ENCODE measurements at places on chromosomes 1 and 21.

DNA sequence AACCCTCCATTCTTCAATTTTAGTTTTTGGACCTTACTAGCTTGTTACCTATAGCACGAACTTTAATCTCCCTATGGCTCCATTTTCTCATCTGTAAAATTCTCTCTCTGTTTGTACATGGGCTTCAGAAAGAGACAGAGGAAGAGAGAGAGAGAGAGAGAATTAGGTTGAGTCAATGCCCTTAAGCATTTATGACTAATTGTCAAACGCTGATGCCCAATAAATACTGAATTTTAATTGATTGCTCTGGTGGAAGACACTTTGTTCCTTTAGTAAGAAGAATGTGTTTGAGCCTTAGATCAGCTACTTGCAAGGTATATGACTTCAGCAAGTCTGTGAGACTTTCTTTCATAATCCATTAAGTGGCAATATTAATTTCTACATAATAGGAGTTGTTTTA lies 743.1 kb upstream of the ADGRL4 start:
- H3K36me3 ChIP-seq, result no peaks in the 10 kb centered on the region
- no peaks in the 10 kb centered on the region for H3K27me3 ChIP-seq
- H3K27ac ChIP-seq, result no peak overlapping the region
- DNase-seq, result no peak

DNA sequence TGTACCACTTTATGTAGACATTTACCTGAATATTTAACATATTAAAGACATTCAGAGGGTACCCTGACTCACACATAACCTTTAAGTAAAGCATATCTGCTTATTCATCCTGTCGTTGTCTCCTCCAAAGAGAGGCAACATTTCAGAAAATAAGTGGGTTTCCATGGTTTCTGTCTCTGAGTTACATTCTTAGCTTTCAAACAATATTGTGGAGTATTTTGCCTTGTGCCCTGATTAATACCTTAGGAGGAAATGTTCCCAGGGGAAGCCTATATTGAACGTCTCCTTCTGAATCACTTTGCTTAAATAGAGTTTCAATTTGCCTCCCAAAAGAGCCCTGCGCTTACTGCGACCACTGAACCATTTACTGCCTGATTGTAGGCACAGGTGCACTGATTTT lies 26.1 kb downstream of the PALMD start:
- H3K27me3 ChIP-seq, result no peaks in the 10 kb centered on the region
- no peaks in the 10 kb centered on the region for H3K36me3 ChIP-seq
- no peaks in the 10 kb centered on the region for H3K4me1 ChIP-seq
- no peak overlapping the region for H3K27ac ChIP-seq

DNA sequence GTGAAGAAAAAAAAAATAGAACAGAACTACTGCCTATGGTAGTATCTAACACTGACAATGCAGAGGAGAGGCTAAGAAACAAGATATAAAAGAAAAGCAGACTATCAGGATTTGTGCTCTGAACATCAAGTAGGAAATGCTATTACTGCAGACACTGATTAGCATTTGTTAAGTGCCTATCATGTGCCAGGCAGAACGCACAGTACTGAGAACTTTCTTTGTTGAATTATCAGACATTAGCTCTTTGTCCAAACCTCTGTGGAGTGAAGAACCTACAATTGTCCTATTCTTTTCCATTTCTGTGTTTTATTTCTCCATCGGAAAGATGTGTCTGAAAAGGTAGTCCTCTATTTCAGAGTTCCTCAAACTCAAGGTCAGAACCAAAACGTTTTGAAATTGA lies 30.5 kb upstream of the DISP1 start:
- H3K36me3 ChIP-seq, result no peaks in the 10 kb centered on the region
- H3K27ac ChIP-seq, result no peak overlapping the region
- no peak for DNase-seq
- H3K4me3 ChIP-seq, result no peak overlapping the region
- H3K4me1 ChIP-seq, result no peaks in the 10 kb centered on the region
- H3K27me3 ChIP-seq, result no peaks in the 10 kb centered on the region

GRCh38 chr21:36882776-36883175 lies 83.7 kb downstream of the HLCS start:
- no peaks in the 10 kb centered on the region for H3K36me3 ChIP-seq
- no peak overlapping the region for H3K27ac ChIP-seq
- no peak overlapping the region for H3K4me3 ChIP-seq
- no peaks in the 10 kb centered on the region for H3K4me1 ChIP-seq

GRCh38 chr1:96872757-96873156 lies 151.2 kb downstream of the PTBP2 start:
- DNase-seq, result no peak
- no peaks in the 10 kb centered on the region for H3K27me3 ChIP-seq
- no peak overlapping the region for H3K4me3 ChIP-seq
- no peak overlapping the region for H3K27ac ChIP-seq
- H3K4me1 ChIP-seq, result no peaks in the 10 kb centered on the region

GRCh38 chr1:234065794-234066447 lies 161.4 kb downstream of the SLC35F3 start:
- no peak overlapping the region for H3K27ac ChIP-seq
- DNase-seq, result peak; percentile 90
- H3K27me3 ChIP-seq, result no peaks in the 10 kb centered on the region
- H3K4me1 ChIP-seq, result no peaks in the 10 kb centered on the region
- no peak overlapping the region for H3K4me3 ChIP-seq

- H3K27ac ChIP-seq, result no peak overlapping the region
- H3K4me3 ChIP-seq, result no peak overlapping the region
- DNase-seq, result no peak
- H3K27me3 ChIP-seq, result no peaks in the 10 kb centered on the region
- no peaks in the 10 kb centered on the region for H3K4me1 ChIP-seq
Observed at GRCh38 chr1:219555806-219556205, 57.1 kb downstream of the ZC3H11B start.

GRCh38 chr1:12121212-12122003 lies 45.4 kb upstream of the TNFRSF1B start:
- no peak for DNase-seq
- H3K36me3 ChIP-seq, result no peaks in the 10 kb centered on the region
- no peak overlapping the region for H3K4me3 ChIP-seq
- no peaks in the 10 kb centered on the region for H3K27me3 ChIP-seq
- no peak overlapping the region for H3K27ac ChIP-seq
- H3K4me1 ChIP-seq, result peaks cover 10% of the 10 kb centered on the region

- H3K4me3 ChIP-seq, result no peak overlapping the region
- DNase-seq, result peak; percentile 86
- H3K27ac ChIP-seq, result peak overlapping the region; percentile 43
- no peaks in the 10 kb centered on the region for H3K4me1 ChIP-seq
- no peaks in the 10 kb centered on the region for H3K36me3 ChIP-seq
Observed at GRCh38 chr21:33196941-33197374, 32.8 kb upstream of the IFNAR2 start.

GRCh38 chr21:36260802-36261201 lies 59.2 kb upstream of the MORC3 start:
- peak overlapping the region; percentile 69 for H3K27ac ChIP-seq
- no peaks in the 10 kb centered on the region for H3K36me3 ChIP-seq
- peak overlapping the region; percentile 44 for H3K4me3 ChIP-seq
- no peaks in the 10 kb centered on the region for H3K27me3 ChIP-seq

DNA sequence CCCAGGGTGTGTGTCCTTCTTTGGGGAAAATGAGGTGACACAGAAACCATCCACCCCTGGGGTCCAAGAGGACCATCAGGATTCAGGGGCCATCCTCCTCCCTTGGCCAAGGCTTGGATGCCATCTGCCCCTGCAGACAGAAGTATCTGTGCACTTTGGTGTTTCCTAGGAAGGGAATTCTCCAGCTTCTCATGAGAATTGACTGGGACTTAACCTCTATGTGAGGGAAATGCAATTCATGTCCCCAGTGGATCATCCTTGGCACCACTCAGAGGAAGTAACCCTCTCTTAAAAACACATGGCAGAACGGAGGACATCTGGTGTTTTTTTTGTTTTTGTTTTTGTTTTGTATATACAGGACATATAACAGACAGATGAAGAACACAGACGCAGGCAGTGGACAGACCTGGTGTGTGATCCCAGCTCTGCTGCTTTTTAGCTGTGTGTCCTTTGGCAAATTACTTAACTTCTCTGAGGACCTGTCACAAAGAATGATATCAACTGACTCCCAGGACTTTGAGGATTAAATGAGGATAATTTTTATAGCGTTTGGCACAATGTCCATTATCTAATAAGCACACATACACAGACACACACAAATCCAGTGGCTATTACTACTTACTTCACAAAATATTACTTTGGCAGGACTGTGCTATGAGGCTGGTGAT lies 3.8 kb downstream of the TNN start:
- DNase-seq, result no peak
- H3K4me1 ChIP-seq, result no peaks in the 10 kb centered on the region
- no peaks in the 10 kb centered on the region for H3K27me3 ChIP-seq
- no peaks in the 10 kb centered on the region for H3K36me3 ChIP-seq
- no peak overlapping the region for H3K27ac ChIP-seq

- no peak for DNase-seq
- no peaks in the 10 kb centered on the region for H3K27me3 ChIP-seq
- H3K27ac ChIP-seq, result no peak overlapping the region
Observed at GRCh38 chr1:147247656-147248238, 5.3 kb downstream of the CHD1L start.

DNA sequence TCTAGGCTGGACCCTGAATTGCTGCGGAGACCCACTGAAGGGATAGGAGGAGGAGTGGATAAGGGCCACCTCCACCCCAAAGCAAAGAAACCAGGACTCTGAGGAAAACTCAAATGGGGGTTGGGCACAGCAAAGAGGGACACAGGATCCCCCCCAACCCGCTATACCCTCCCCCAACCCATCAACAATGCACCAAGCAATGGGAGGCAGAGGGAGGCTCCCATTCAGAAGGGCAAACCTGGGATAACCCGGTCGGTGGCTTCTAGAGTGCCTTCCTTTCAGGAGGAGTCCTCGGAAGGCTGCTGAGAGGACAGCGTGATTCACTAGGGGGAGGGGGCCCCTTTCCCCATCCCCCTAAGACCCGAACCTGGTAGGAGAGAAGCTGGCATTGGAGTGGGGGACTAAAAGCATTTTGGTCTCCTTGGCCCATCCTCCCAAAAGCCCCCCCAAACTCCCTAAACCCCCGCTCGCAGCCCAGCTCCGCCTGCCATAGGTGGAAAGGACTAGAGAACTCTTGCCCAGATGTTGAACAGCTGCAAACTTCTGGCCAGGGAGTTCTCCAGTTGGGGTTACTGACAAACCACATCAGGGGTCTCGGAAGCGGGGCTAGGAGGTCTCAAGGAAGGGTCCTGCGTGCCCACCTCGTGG lies 1.3 kb downstream of the MEF2D start:
- H3K4me3 ChIP-seq, result peak overlapping the region; percentile 97
- H3K4me1 ChIP-seq, result peaks cover 48% of the 10 kb centered on the region
- H3K27me3 ChIP-seq, result no peaks in the 10 kb centered on the region
- peak overlapping the region; percentile 99 for H3K27ac ChIP-seq
- peak; percentile 53 for DNase-seq

GRCh38 chr1:234544087-234544579 lies 65.2 kb upstream of the TARBP1 start:
- DNase-seq, result no peak
- H3K4me1 ChIP-seq, result peaks cover 11% of the 10 kb centered on the region
- H3K36me3 ChIP-seq, result no peaks in the 10 kb centered on the region
- no peaks in the 10 kb centered on the region for H3K27me3 ChIP-seq

DNA sequence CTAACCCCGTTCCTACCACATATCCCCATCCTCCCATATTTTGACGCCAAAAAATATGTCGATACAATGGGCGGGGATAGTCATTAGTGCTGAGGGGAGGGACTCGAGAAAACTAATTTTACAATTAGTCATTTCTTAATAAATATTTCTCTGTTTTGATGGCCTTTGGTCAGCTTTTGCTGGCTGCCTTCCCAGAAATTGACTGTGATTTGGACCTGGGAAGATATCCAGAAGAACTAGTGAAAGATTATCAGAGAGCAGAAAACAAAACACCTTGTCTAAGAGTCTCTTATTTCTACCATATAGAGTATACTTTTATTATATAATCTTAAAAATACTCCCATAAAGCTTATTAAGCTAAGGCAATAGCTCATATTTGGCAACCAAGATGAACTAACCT lies 247.6 kb downstream of the MRPL39 start:
- no peak overlapping the region for H3K4me3 ChIP-seq
- H3K4me1 ChIP-seq, result no peaks in the 10 kb centered on the region
- no peak overlapping the region for H3K27ac ChIP-seq
- DNase-seq, result no peak
- no peaks in the 10 kb centered on the region for H3K27me3 ChIP-seq

DNA sequence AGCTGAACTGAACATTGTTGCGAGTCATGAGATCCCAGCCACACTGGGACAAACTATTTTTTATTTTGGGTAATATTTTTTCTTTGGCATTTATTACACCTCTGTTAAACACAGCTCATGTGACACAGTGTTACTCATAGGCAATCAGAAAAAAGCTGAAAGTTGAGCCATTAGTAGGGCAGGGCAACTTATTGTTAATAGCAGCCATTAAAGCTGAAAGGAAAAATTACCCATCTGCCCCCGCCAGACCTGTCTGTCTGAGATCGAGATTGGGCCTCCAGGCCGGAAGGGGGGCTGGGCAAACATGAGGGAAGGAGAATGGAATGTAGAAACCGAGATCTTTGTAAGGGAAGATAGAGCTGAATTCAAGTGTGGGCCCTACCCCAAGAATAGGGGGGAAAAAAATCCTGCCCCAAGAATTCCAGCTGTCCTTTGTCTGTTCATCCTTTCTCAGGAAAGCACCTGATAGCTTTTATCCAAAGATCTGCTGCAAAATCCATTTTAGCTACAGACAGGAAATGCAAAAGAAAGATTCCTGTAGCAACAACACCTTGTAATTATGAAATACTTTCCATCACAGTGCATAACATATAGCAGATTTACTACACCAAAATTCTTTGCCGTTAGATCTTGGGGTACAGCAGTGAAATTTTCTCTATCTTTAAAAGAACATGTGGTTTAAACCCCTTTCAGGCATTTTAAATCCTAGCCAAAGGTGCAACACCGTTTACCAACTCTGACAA lies 212.8 kb downstream of the PBX1 start:
- no peaks in the 10 kb centered on the region for H3K36me3 ChIP-seq
- H3K27ac ChIP-seq, result peak overlapping the region; percentile 71
- no peak overlapping the region for H3K4me3 ChIP-seq
- peak; percentile 69 for DNase-seq

DNA sequence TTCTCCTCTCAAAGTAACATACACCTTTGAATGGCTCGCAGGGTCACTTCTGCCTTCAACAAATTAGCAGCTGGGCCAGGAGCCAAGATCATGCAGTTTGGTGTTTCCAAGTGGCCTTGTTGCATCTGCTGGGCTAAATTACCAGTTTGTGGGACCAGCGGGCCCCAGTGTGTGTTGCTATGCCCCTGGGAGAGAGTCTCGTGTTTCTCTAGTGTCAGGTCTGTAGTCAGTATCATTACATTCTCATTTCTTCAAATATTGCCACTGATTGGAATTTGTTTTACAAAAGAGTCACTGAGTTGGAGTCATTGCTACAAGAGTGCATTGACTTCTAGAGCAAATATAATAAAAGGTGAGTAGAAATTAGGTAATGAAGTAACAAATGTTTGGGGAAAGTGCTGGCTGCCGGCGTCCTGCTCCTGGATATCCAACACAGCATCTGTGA lies 35.5 kb downstream of the RHOU start:
- no peak overlapping the region for H3K4me3 ChIP-seq
- no peak overlapping the region for H3K27ac ChIP-seq
- H3K27me3 ChIP-seq, result no peaks in the 10 kb centered on the region
- no peaks in the 10 kb centered on the region for H3K36me3 ChIP-seq

Measured in Peyer's patch (tissue), 4 donors.